Activated T-cell treated with anti-CD3 and anti-CD28 coated beads, Interleukin-2, amount 50 U/mL, for 72 hours (primary cell): ENCODE measurements at places on chromosomes 2 and 18.
A peak's percentile ranks its signal among the peaks of the same experiment; 100 is the strongest.

DNA sequence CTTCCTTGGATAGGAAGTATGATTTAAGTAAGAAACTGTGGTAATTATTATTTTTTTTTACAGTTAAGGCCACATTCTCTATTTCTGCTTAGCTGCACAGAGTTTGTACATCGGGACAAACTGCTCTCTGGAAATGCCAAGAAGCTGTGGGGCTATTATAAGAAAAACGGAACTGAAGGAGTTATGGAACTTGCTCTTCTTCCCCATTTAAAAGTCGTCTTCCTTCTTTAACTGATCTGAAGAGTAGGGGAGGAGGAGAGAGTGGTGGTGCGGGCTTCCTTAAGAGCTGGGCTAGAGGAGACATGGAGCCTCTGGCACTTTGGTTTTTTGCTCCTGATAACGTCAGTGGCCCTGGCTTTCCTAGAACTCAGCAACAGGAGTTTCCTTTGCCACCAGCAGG is 54.4 kb downstream of the RAB31 start:
- no peak for DNase-seq

DNA sequence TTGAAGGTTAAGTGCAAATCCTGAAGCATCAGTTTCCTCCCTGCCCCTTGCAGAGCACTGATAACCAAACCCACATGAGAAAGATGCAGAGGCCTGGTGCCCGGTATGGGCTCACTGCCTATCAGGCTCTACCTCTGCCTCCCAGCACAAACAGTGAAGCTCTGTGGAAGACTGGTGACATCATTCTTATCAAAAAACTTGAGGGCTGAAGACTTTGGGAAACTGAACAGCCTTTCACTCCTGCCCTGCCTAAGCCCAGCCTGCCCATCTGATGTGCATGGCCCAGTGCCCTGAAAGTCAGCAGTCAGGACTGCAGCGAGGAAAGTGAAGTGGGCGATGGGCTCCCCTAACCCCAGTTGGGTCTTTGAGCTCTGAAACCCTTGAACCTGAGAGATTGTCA is 174.8 kb upstream of the ARL4C start:
- no peak for DNase-seq

- no peak for DNase-seq
Measured at GRCh38 chr2:98903064-98903355, 33.0 kb downstream of the CRACDL start.

DNA sequence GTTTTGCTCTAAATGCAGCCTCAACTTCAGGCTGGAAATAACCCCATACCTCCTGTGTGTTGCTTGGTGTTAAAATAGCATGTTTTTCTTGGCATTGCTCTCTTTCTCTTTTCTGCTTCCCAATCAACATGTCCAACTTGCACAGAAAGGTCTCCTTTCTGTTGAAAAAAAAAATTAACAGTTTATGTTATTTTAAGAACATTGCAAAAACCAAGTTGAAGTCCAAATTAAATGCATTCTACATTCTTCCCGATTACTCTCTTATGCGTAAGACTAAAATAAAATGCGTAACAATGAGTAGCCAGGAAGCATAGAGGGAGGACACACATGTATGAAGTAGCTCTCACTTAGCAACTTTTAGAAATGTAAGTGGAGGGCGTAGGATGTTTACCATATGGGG is 1406.1 kb upstream of the NXPH2 start:
- no peak for DNase-seq

DNA sequence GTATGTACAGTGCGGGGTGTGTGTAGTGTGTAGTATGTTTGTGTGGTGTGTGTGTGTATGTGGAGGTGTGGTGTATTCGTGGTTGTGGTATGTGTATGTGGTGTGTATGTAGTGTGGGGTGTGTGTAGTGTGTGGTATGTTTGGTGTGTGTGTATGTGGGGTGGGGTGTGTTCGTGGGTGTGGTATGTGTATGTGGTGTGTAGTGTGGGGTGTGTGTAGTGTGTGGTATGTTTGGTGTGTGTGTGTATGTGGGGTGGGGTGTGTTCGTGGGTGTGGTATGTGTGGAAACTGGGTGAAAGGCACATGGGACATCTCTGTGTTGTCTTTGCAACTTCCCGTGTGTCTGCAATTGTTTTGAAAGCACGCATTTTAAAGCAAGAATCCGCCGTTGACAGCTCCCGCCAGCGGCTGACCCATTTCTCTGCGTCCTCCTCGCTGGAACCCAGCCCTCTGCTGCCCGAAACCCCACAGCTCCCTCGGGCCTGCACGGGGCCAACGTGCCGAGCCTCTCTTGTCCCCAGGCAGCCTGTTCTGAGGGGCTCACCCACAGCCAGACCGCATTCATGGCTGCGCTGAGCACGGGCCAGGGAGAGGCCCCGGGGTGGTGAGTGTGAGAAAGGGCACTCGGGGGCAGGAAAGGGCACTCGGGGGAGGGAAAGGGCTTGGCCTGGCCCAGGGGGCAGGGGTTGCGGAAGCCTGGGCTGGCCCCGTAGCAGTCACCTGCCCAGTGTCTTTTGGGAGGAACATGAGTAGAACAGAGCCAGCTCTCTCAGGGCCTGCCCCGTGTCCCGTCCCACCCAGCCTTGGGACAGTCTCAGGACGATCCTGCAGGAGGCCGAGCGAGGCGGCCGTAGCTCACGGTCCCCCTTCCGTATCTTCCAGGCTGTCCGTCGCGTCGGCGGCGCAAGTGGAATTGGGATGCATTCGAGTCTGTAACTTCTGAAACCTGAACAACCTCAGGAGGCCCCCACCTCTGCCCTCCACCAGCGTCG is 61.4 kb downstream of the TWIST2 start:
- no peak for DNase-seq

DNA sequence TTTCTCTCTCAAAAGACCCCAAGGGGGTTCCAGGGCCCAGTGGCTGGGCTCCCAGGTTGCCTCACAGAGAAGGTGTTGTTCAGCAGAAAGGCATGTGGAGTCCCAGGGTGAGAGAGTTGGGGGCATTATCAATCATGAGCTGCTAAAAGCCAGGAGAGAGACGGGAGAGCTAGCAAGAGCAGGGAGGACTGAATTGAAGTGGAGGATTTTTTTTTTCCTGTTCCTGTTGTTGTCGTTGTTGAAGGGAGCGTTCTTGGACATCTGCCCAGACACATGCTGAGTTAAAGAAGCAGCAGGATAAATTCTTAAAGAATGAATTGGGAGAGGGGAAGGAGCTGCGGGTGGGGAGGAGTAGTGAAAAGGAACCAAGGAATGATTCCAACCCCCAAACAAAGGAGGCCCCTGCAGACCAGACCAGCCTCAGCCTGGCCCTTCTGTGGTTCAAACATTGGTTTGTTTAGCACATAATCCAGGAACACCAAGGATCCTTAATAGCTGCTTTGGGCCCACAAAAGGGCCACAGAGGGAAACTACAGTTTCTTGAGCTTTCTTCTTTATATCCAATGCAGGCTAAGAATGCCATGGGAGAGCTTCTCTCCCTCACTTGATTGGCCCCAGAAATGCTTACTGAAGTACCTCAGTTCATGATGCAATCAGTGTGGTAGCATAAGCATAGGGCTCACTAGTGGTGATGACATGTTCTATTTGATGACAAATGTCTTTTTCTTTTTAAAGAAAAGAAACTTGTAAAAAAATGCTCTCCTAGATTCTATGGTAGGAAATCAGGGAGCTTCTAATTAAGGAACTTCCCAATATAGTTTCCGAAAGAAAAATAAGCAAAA is 146.0 kb downstream of the SETBP1 start:
- no peak for DNase-seq

GRCh38 chr18:79107886-79108285 is 38.7 kb downstream of the ATP9B start:
- no peak for DNase-seq

DNA sequence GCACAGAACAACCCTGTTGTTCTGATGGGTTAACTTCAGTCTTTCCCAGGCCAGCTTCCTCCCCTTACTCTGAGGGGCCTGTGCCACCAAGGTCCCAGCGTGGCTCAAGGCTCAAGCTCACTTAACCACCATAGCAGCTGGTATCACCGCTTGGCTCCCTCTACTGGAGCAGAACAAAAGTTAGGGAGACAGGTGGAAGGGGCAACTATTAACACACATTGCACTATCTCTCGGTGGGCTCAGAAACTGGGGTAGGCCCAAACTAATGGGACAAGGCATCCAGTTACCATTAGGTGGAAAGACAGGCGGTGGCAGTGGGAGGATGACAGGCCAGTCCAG is 88.7 kb upstream of the ATL2 start:
- DNase-seq: peak; percentile 22

GRCh38 chr18:28485918-28486317 is 309.0 kb upstream of the CDH2 start:
- no peak for DNase-seq

DNA sequence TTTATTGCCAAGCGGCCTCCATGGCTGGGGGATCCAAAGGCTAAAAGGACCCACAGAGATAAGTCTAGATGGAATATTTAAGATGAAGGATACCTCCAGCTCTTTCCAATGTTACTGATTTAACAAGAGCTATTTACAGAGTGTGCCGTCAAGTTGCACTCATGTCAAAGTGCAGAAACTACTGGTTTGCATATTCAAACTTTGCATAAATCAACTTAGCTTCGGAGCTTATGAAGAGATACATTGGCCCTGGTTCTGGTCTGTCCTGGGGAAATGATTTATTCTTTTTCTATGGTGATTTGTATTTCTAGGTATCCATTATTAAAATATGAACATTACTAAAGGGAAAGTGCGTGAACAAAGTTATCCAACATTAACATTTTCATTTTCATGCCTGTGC is 14.4 kb upstream of the MYO5B start:
- DNase-seq: no peak

DNA sequence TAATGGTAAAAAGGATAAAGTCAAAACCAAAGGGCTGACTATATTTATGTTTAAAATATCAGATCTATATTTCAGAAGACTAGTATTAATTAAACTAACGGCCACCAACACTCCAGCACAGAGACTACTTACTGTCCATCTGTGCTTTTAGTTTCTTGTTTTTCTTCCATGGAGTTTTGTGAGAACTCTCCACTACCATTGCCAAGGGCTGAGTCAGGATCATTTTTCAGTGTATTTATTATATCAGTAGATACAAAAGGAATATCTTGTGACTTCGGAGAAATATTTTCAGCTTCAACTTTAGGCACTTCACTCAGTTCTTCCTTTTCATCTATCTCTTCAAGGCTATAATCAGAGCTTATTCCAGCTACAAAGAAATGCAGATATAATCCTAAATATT is 79.1 kb upstream of the GRB14 start:
- DNase-seq: no peak

DNA sequence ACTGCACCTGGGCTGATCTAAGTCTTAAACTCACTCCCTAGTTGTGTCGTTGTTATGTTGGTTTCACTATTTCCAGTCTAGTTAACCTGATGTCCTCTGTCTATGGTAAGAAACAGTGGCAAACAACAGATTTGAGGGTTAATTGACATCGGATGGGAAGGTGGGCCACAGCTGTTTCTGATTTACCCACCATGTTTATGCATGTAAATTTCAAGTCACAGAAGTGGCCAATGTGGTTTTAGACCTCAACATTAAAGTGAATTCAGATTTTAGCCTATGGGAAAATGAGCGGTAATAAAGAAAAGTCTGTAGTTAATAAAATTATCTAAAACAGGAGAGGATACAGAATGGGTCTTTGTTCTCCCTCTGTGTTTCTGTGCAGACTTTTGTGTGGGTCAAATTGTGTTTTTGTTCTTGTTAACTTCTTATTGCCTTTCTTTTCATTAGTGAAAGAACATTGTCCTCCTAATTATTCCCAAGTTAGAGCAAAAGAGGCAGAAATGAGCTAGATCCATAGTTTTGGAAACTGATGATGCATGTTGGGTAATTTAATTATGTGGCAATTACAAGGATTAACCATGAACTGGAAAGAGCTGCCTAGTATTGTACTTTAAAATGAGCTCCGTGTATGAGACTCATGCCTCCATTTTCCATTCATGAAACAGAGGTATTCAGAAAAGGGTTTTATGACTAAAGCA is 83.2 kb downstream of the LAMA3 start:
- DNase-seq: no peak

- no peak for DNase-seq
Measured at GRCh38 chr2:198717451-198717850, 740.3 kb downstream of the SATB2 start.

DNA sequence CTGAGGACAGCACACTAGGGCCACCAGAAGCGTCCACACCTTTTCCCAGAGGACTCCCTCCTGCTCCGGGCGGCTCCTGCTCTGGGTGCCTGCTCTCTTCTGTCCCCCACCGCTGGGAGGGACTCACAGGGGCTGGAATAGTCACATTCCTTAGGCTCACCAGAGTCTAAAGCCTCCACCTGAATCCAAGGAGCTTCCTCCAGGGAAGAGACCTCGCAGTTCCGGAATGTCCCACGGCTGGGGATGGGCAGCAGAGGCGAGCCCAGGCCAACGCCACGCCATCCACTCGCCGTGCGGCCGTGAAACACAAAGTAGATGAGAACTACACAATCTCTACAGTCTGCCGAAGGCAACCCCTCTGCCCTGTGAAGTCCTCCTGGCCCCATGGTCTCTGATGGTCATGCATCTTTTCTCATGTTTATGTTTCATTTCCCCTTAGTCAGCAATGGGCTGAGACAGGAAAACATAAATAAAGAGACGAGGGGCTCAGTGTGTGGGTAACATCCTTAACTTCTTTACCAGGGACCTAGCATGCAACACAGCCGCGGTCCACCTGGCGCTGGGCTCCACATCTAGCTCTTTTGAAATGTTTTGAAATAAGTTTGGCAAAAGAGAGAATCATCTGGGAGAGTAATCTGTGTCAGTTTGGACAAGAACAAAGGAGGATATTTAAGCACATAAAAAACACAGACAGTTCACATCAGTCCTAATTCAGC is 98.4 kb downstream of the PXDN start:
- DNase-seq: no peak

GRCh38 chr18:47204908-47205522 is 28.9 kb upstream of the IER3IP1 start:
- DNase-seq: peak; percentile 31

GRCh38 chr2:136327162-136327852 is 209.4 kb upstream of the CXCR4 start:
- peak; percentile 91 for DNase-seq

DNA sequence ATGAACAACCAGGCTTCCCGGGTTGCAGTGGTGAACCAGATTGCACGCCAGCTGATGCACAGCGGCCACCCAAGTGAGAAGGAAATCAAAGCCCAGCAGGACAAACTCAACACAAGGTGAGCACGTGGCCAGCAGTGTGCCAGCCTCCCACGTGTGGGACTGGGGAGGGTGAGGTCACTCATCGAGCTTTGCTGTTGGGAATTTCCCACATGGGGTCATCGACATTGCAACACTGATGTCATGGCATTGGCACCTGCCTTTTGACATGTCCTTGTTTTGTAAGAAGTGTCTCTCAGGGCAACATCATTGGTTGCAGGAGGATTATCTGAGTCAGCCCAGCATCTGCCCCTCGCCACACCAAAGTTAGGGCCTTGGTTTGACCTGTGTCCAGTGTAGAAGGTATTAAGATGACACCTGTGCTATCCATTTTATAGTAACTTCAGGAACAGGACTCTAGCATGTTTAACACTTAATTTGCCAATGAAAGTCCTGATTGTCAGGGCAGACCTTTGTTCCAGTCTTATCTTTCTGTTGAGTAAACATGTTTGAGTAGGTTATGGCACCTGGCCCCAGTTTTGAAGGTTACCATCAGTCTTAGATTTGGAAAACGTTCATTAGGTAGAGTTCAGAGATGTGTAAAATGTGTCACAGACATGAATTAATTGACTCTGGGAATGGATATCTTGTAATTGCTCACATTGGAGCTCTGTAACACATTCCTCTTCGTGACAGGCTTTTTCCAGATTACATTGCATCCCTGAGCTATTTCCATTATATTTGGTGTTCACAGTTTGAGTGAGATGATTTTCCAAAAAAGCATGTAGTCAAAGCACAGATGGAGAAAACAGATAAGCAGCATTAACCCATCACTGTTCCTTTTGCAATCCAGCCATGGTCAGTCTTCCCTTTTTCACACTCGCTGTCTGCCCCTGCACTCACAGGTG is 93.3 kb upstream of the EML6 start:
- peak; percentile 43 for DNase-seq

- DNase-seq: no peak
Measured at GRCh38 chr2:138121666-138122661, 157.7 kb downstream of the HNMT start.
